SK-N-SH treated with all-trans-retinoic acid at 6 μM for 48 hours (cell line): ENCODE measurements at places on chromosomes 7 and 10.

DNA sequence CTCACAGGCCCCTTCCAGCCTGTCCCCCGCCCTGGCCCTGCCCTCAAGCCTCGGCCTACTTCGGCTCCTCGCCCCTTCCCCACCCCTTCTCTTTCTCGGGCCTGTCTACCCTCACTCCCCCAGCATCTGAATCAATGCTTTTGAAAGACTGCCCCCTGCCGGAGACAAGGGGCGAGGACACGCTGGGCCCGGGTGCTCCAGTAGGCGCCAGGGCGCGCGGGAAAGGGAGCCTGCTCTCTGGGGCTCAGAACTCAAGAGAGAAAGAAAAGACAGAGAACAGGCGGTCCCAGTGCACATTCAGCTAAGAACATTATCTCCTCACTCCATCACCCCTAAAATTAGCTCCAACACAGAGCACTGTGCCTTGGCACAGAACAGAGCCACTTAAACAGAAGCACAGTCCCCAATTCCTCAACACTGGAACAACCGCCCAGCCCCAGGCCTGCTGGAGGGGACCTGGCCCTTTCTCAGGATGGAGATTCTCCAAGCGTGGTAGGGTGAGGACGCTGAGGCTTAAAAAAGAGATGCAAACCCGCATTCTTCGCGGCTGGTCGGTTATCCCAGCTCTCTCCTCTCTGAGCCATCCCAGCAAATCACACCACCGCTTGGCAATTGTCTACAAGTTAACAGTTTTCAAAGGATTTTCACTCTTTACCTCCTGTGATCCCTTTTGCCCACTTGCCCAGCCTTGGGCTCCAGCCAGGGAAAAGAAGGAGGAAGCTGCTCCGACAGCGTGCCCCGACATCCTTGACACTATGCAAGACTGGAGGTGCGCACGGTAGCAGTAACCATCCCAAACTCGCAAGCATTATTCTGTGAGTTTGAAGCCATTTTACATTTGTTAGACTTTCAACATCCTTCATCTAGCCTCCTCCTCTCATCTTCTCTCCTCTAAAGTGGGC, 2.1 kb downstream of the GIGYF1 start:
- ATAC-seq = peak; percentile 93

DNA sequence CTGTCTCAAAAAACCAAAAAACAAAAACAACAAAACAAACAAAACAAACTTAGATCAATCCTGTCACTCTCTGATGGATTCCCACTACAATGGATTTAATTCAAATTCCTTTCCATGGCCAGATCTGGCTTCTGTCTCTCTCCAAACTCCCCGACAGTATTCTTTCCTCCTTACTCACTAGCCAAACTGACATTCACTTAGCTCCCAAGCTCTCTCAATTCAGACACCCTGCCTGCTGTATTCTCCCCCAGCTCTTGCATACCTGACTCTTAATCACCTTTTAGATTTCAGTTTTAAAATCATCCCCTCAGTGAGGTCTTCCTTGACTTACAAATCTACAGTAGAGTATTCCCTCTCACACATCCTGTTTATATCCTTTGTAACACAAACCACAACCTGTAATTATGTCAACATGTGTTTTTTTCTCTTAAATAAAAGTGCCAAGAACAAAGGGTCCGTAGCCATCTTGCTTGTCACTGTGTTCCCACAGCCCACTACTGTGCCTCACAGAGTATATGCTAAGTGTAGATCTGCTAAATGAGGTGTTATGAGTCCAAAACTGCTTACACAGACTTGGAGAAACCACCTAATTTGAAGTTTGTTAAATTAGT, 14.4 kb downstream of the HERPUD2 start:
- ATAC-seq = peak; percentile 35; the same call in 2 of the 3 replicates

DNA sequence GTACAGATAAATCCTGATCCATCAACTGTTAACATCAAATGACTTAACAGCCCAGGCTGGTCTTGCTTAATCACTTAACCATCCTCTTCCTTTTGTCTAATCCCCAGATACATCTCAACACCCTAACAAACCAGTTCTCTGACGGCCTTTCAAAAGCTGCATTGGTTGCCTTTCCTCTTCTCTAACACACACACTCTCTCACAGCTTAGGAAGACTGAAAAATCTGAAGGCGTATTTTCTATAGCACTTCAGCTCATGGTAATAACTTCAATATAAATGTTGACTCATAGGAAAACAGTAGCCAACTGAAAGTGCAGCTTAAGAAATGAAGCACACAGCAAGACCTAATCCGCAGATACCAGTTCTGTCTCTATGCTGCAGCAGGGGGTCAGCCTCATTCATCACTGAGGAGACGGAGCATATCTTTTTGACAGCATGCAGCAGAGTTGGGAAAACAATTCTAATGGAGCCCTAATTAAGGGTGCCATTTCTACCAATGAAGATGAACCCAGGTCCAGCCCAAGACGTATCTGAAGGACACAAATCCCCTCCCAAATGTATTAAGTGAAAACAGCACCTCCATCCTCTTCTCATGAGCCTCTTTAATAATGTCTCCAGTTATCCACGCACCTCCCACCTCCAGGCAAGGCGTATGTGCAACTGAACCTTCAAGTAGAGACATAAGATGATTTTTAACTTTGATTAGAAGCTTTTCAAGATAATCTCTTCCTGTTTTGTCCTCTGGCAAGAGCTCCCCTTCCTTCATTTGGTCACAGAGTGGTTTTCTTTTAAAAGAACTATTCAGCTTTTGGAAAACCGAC, 211.7 kb upstream of the NFE2L3 start:
- no peak for ATAC-seq

DNA sequence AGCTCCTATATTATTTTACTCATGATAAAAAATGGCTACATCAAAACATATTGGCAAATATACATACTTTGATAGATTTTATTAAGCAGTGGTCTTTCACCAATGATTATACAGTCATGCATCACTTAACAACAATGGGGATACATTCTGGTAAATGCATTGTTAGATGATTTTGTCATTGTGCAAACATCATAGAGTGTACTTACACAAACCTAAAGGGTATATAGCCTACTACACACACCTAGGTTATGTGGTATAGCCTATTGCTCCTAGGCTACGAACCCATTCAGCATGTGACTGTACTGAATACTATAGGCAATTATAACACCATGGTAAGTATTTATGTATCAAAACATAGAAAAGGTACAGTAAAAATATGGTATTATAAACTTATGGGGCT, 98.9 kb upstream of the IL6 start:
- no peak for ATAC-seq

DNA sequence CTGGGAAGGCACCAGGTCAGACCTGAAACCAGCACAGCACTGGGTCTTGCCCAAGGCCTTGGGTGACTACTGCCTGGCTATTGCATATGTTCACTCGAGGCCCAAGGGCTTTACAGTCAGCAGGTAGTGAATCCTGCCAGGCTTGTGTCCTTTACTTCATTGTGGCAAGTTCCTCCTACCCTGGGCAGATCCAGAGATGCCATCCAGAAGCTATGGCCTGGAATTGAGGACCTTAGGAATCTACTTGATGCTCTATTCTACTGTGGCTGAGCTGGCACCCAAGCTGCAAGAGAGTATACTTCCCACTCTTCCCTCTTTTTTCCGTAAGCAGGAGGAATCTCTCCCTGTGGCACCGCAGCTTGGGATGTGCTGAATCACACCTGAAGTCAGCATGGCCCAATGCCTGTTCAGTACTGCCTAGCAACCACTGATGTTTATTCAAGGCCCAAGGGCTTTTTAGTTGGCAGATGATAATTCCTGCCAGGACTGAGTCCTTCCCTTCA, 246.7 kb upstream of the CTBP2 start:
- no peak for ATAC-seq

GRCh38 chr10:11401264-11402235, 209.9 kb downstream of the USP6NL start:
- no peak for ATAC-seq

- no peak for ATAC-seq
These were observed 65.5 kb downstream of the RALA start for GRCh38 chr7:39688611-39689480.

DNA sequence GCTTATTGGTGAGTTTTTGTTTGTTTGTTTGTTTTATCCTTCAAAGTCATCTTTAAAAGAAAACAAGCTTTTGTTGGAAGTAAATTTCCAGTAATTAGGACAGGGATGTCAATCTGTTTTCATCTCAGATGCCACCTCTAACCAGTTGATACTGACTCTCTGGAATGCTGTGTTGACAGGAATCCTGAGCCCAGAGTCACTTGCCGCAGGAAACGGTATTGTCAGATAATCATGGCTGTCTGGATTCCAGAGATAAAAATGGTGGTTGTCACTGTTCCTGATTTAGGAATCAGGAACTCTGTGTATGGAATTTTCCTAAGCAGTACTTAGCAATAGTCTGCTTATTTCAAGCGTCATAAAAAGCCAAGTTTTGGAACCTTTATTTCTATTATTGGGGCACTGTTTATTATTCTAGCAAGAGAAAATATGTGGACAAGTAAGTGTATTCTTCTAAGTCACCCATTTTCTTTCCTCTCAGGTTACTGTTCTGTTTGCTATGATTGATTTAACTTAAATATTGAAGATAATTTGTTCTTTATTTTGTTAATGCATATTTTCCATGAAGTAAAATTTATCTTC, 39.2 kb downstream of the CDC123 start:
- no peak for ATAC-seq

DNA sequence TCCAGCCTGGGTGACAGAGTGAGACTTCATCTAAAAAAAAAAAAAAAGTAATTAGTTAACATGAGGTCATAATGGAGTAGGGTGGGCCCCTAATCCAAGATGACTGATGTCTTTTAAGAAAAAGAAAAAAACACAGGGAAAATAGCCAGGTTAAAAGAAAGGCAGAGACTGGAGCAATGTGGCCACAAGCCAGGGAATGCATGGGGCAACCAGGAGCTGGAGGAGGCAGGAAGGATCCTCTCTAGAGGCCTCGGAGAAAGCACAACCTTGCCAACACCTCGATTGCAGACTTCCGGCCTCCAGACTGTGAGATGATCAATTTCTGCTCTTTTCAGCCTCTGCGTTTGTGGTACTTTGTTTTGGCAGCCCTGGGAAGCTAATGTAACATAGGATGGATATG, 121.5 kb downstream of the ITIH5 start:
- ATAC-seq = no peak

- no peak for ATAC-seq
These were observed 442.3 kb upstream of the ZMIZ1 start for GRCh38 chr10:78626471-78626870.

DNA sequence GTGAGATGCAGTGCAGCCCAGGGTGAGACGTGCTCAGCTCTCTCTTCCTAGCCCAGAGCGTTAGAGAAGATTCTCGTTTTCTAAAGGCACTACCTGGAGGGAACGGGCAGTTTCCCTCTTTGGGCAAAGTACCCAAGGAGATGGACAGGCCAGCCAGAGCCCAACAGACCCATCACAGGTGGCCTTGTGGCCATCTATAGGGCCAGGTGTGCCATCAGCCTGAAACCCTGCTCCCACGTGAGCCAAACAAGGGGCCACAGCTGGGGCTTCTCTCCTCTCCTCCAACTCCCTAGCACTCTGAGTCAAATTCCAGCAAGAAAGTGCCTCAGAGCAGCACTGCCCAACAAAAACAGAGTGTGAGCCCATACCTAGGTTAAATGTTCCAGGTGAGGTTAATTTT, 22.3 kb downstream of the CHST15 start:
- no peak for ATAC-seq

DNA sequence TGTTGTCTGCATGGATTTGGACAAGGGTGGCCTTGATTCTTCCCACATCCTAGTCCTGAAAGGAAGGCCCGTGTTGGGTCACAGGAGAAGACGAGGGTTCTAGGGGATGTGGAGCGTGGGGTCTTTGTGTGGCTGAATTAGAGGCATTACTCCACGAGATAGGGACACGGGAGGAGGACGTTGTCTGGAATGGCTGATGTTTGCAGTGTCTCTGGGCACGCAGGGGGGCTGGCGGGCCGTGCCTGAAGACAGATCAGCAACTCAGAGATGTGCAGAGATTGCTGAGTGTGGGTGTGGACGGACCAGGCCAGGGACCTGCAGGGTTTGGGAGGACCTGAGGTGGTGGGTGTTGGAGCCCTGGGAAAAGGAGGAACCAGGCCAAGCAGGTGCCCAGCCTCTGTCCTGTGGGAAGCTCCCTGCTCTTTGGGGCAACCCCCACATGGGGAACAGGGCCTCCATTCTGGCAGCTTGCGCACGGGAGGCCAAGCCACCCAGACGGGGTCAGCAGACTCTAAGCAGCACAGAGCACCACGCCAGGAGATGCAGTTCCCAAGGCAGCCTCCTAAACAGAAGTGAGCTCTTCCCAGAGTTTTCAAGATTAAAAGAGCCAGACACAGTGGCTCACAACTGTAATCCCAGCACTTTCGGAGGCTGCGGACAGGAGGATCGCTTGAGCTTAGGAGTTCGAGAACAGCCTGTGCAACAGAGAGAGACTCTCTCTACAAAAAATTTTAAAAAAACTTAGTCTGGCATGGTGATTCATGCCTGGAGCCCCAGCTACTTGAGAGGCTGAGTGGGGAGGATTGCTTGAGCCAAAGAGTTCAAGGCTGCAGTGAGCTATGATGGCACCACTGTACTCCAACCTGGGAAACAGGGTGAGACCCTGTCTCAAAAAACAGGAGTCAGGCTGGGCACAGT, 71.0 kb upstream of the GTF2I start:
- peak; percentile 36 for ATAC-seq

DNA sequence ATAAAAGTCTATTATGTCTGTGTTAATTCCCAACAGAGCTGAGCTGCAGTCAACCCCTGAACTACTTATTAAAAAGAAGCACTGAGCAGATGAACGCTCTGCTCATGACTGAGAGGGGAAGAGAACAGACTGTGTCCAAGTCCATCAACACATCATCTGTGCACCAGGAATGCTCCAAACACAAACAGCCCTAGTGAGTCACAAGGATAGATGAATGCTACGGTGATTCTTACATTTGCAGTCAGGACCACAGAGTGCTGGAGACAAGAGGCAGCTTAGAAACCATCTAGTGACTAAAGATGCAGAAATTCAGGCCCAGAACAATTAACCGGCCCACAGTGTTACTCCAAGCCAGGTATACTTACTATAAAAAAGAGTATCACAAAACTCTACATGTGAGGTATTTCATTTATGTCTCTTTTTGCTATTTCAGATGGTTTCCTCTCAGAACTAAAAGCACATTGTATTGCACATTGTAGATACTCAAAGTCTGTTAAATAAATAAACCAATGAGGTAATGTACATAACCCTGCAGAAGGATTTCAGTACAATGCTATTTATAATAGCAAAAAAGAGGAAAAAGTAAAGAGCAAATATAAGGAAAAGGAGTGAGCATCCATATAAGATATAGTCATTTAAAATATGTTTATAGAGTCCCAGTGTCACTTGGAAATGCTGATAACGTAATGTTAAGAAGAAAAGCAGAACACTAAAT, 159.2 kb downstream of the KCNMA1 start:
- ATAC-seq = peak; percentile 79
